Stimulated activated effector memory CD8-positive, alpha-beta T cell treated with anti-CD3 and anti-CD28 coated beads, Interleukin-12 subunit alpha, Interleukin-12 subunit beta, amount 100 ng/mL, for 72 hours (primary cell): ENCODE measurements at places on chromosomes 5 and 9.

DNA sequence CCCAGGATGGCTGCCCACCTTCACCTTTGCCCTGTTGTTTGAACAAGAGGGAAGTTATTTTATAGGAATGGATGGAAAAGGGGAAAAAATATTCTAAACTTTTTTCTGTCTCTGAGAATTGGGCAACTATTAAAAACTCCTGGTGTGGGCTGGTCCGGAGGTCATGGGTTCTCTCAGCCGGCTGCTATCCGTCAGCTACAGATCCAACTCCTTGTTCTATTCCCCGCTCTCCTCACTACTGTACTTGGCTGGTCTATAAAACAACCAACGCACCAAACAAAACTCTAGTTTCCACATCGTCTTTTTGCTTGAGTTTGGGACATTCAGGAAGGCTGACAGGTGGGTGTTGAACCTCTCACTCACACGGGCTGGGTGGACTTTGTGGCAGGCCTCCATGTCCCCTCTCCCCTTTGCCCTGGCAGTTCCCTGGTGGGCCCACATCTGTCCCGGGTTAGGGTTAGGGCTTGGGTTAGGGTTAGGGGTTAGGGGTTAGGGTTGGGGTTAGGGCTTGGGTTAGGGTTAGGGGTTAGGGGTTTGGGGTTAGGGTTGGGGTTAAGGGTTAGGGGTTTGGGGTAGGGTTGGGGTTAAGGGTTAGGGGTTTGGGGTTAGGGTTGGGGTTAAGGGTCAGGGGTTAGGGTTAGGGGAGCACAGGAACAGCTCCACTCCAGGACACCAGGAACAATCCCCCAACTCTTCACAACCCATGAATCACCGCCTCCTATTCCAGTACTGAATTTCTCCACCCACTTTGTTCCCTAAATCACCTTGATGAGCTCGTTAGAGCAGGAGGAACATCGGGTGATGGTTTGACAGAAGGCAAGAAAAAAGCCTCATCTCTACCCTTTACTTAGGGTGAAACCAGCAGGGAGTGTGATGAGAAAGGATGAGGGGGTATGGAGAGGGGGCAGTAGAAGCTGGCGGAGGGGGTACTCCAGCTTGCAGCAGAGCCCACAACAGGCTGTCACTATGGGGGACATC lies 302.1 kb upstream of the IRX4 start:
- DNase-seq: no peak

DNA sequence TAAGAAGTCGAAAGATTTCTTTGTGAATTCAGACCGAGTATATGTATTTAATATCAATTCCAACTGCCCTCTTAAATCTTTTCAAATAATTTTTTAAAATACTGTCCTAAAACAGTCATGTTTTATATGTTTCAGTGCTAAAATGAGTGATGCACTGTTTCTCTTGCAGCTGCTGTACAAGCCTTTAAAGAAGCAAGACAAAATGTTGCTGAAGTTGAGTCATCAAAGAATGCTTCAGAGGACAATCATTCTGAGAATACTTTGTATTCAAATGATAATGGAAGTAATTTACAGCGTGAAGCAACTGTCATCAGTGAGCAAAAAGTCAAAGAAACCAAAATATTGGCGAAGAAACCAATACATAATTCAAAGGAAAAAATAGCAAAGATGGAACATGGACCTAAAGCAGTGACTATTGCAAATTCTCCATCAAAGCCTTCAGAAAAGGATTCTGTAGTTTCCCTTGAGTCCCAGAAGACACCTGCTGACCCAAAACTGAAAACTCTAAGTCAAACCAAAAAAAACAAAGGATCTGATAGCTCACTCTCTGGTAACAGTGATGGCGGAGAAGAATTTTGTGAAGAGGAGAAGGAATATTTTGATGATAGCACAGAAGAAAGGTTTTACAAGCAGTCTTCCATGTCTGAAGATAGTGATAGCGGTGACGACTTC lies 58.0 kb downstream of the LOX start:
- DNase-seq: no peak

- no peak for DNase-seq
These were observed 125.6 kb upstream of the PAPPA start for GRCh38 chr9:116027951-116028350.

- no peak for DNase-seq
These were observed 5.1 kb downstream of the PKN3 start for GRCh38 chr9:128707446-128707845.

- no peak for DNase-seq
These were observed 1.4 kb downstream of the KIF20A start for GRCh38 chr5:138180183-138180782.

GRCh38 chr5:120604884-120605283 lies 140.8 kb downstream of the PRR16 start:
- DNase-seq: no peak
